ENCODE measurements at places on chromosomes 5 and 9.

GRCh38 chr9:4640027-4640426 lies 22.1 kb upstream of the PLPP6 start:
- no peak for DNase-seq

DNA sequence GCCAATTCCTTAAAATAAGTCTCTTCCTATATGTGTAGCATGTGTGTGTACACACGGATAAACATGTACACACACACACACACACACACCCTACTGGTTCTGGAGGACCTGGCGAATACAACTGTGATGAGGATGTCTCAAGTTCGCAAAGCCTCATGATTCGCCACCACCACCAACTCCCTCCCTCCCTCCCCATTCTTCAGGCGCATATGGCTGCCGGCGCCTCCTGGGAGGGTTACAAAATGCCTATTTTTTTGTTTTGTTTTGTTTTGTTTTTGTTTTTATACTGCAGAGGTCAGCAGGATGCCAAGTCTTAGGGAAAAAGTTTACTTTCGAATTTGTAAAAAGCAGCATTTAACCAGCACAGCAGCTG lies 88.0 kb downstream of the DAP start:
- no peak for DNase-seq

- DNase-seq = peak; percentile 89
These were observed 527.2 kb downstream of the KCTD16 start for GRCh38 chr5:144697847-144698262.

- peak; percentile 13 for DNase-seq
These were observed 6.2 kb downstream of the OXCT1 start for GRCh38 chr5:41863871-41864486.

DNA sequence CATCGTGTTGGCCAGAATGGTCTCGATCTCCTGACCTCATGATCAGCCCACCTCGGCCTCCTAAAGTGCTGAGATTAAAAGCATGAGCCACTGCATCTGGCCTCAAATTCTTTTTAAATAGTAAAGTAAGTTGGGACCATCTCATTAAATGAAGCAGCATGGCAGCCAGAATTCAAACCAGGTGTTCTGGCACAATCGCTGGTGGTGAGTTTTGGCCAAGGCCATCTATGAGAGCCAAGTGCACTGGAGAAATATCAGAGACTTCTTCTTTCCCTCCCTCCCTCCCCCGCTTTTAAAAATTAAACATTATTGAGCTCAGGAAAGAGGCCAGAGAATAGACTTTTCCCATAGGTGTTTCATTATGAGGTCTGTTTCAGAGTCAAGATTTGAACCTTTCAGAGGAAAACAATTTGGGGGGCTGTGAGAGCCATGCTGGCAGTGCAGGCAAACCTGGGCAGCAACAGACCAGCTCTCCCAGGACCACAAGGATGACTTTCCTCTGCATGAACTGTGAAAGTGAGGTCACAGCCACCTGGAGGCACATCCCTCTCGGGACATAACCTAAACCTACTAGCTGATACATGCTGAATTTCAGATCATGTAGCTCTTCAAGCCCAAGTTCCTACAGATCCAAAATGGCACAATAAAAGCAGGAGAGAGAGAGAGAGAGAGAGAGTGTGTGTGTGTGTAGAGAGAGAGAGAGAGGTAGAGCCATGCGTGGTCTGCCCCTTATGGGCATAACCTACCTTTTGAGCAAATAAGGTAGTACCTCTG lies 94.6 kb upstream of the DMRT1 start:
- DNase-seq = no peak

DNA sequence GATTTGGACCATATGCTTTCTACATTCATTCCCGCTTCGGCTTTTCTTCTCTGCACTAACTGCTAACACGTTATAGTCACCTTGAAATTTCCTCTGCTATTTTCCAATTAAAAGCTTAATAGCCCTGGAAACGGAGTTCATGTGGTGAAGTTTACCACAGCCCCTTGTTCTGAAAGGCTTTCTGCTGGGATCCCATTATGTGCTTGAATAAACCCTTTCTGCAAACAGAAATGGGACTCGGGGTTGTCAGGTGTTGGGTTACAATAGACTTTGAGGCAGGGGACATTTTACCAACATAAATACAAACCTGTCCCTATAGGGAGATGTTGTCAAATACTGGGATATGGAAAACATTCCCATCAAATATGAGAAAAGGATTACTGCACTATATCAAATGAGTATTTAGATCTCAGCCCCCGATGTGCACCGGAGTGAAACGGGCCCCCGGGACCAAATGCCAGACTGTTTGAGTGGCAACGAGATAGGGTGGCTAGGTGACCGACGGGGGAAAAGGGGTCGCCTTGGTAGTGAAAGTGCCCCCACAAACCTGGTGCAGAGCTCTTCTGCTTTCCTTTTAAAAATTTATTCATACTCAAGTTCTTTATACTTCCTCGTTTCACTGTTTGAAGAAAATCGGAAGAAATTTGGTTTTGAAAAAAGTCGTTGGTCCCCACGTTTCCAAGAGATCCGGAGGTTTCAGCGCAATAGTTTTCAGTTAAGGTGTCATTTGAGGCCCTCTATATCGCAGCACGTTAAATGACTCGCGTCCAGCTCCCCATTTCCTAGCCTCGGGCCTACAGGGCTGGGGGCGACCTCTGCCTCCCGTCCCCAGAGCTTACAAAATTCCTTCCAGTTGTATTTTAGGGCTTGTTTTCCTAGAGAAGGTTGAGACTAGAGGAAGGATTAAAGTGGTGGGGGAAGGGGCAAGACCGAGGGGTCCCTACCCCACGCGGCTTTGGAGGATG lies 2.1 kb upstream of the DMRT3 start:
- no peak for DNase-seq

GRCh38 chr5:115333164-115333563 lies 36.7 kb upstream of the CCDC112 start:
- DNase-seq = peak; percentile 4

DNA sequence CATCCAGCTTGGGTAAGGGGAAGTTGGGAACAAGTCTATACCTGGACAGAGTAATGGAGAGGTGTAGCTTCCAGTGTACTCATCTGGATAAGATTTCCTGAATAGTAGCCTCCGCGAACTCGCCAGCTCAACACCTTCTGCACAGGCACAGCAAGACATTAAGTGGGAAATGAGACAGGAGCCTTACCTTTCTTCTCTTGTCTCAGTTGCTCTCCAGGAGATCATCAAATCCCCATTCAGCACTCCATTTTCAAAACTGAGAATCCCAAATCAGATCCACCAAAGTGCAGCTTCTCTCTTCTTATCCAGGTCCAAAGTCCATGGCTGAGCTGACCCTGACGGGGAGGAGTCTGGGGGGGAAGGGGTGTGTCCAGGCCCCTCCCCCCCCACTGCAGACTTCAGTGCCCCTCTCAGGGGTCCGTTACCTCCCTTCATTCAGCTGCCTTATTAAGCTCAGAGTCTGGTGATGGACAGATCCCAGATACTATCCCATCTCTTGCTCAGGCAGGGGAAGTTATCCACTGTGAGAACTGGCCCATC lies 5.9 kb upstream of the MGAT1 start:
- DNase-seq = no peak

- peak; percentile 65 for DNase-seq
These were observed 11.9 kb downstream of the TMC1 start for GRCh38 chr9:72533322-72533721.

DNA sequence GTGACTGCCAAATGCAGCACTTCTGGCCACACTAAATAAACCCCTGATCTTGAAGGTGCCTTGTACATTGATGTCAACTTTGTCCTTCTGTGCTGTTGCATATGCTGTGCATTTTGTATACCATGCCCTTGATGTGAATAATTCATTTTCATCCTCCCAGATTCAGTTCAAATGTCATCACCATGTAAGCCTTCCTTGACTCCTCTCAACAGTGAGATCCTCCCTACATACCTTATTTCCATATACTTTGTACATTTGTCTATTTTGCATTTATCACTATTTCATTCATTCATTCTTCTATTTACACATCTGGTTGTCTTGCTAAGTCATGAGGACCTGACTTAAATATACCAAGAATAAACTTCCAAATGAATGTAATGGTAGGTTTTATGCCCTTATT lies 273.2 kb upstream of the EFNA5 start:
- DNase-seq = no peak

- no peak for DNase-seq
These were observed 7.3 kb upstream of the LMX1B start for GRCh38 chr9:126606483-126606870.

- DNase-seq = no peak
These were observed 54.8 kb downstream of the SLC22A5 start for GRCh38 chr5:132424167-132424880.

- DNase-seq = peak; percentile 94
These were observed 341.4 kb downstream of the DIRAS2 start for GRCh38 chr9:90301277-90301653.

DNA sequence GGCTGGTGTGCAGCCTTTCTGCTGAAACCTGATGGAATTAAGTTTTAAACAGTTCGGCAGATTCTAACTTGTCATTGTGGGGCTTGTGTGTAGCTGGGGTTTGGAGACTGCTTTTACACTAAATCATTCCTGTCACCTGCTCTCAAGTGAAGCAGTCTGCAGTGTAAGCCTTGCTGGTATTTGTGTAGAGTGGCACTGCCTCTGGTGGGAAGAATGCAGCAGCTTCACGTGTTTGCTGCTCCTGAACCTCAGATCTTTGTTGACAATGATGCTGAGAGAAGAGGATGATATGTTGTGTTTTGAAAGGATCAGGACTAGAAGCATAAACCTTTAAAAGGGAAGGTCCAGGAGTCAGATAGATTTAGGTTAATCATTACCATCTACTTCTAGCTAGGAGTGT lies 88.1 kb downstream of the KDM4C start:
- peak; percentile 9 for DNase-seq

- DNase-seq = peak; percentile 29
These were observed 14.9 kb downstream of the LHFPL2 start for GRCh38 chr5:78633700-78634099.

- no peak for DNase-seq
These were observed 78.2 kb downstream of the EFNA5 start for GRCh38 chr5:107592515-107592914.

DNA sequence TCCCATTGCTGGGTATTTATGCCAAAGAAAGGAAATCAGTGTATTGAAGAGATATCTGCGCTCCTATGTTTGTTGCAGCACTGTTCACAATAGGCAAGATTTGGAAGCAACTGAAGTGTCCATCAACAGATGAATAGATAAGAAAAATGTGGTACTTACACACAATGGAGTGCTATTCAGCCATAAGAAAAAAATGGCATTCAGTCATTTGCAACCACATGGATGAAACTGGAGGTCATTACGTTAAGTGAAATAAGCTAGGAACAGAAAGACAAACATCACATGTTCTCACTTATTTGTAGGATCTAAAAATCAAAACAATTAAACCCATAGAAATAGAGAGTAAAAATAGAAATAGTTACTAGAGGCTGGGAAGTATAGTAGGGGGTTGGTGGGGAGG lies 1133.1 kb upstream of the ACO1 start:
- no peak for DNase-seq

- DNase-seq = no peak
These were observed 34.5 kb upstream of the ZNF366 start for GRCh38 chr5:72541501-72542225.

- DNase-seq = no peak
These were observed 40.9 kb downstream of the NFIB start for GRCh38 chr9:14272927-14273528.

GRCh38 chr5:170632985-170633234 lies 129.1 kb downstream of the KCNIP1 start:
- DNase-seq = no peak

GRCh38 chr9:20570756-20571155 lies 51.5 kb downstream of the MLLT3 start:
- peak; percentile 66 for DNase-seq

DNA sequence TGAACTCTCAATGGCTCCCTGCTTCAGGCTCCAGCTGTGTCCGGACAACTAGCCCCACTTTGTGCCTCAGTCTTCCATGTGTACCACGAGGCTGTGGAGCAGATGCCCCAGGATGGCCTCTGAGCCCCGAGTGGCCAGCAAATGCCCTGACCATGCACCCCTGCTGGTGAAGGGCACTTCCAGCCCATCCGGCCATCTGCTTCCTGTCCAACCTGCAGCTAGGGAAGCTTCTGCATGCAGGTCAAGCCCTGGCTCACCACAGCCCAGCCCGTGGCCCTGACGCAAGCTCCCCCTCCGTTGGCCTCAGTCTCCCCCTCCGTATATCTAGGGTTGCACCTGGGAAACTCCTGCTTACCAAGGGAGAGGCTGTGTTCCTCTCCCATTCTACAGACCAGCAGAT lies 4.8 kb downstream of the NINJ1 start:
- no peak for DNase-seq

- peak; percentile 58 for DNase-seq
These were observed 101.7 kb upstream of the FCN2 start for GRCh38 chr9:134778841-134779411.
